Osteoblast (primary cell): ENCODE measurements at places on chromosomes 11 and 22. TPM values are rescaled to one million over a fixed set of nuclear protein-coding genes. Genes with fewer than 3 reads are reported as not detected.

Gene CRYBB3
- total RNA-seq, result not detected in 2 replicates

DNA sequence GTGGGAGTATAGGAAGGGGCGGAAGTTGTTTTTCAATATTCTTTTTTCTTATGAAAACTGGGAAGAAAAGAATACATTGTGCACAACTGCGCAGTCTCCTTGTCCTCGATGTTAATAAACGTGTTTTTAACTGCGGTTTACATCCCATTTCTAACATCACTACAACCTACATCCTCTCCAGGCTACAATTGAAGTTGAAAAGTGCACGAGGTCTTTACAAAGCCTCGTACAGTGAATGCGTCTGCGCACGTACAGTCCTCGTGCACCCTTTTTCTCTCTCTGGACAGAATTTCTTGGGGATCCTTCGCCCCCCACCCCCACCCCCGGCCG is 102.4 kb downstream of the WT1 start:
- peak overlapping the region; percentile 68 for H3K4me3 ChIP-seq
- H3K36me3 ChIP-seq, result no peaks in the 10 kb centered on the region
- no peak for DNase-seq
- H3K27me3 ChIP-seq, result peaks cover 9% of the 10 kb centered on the region
- H3K27ac ChIP-seq, result no peak overlapping the region

DNA sequence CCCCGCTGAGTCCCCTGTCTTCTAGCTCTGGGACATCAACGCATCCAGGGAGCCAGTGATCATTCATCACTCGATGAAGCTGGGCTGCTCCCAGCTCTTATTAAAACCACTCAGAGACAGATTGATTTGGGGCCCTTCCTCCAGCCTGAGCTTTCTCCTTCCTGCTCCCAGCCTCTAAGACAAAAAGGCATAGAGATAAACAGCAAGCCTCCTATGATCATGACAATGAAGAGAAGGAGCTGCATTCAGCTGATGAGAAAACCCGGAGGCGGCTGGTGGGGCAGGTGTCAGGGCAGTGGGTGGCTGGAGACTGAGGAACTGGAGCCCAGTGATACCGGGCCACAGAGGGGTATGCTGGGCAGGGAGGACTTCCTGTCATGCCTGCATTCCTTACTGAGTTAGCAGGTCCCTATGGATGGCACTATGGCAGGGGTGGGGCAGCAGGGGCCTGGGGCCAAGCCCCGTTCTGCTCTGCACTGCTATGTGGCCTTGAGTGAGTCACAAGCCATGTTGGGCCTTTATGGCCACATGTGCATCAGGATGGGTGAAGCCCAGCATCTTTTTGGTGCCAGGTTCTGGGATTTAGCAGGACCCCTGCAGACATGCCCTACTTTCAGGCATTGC is 20.2 kb downstream of the PVALB start:
- no peak for DNase-seq
- no peaks in the 10 kb centered on the region for H3K4me1 ChIP-seq
- peaks cover 22% of the 10 kb centered on the region for H3K27me3 ChIP-seq
- no peak overlapping the region for H3K27ac ChIP-seq
- H3K4me3 ChIP-seq, result no peak overlapping the region

GRCh38 chr22:20129747-20130014 is 1.9 kb upstream of the ZDHHC8 start:
- peaks cover 28% of the 10 kb centered on the region for H3K36me3 ChIP-seq
- DNase-seq, result no peak
- no peak overlapping the region for H3K27ac ChIP-seq
- H3K4me3 ChIP-seq, result no peak overlapping the region

GRCh38 chr11:62974848-62975522 is 9.8 kb downstream of the SLC22A6 start:
- DNase-seq, result no peak
- no peaks in the 10 kb centered on the region for H3K36me3 ChIP-seq
- H3K27me3 ChIP-seq, result no peaks in the 10 kb centered on the region
- no peak overlapping the region for H3K27ac ChIP-seq

DNA sequence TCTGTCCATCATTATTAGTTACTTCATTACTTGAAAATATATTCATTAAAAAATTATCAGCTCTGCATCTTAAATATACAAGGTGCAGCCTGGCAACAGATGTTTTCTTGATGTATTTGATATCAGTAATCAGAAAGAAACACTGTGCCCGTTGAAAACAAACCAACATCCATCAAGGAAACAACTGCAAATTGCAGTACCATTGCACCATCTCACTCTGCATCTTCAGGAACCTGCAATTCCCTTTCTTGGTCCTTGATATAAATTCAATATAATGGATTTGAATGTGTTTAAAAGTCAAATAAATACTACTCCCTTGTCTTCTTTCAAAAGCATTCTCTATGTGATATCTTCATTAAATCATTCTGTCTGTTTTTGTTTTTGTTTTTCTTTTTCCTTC is 1131.2 kb downstream of the FAM181B start:
- H3K4me3 ChIP-seq, result no peak overlapping the region
- H3K4me1 ChIP-seq, result no peaks in the 10 kb centered on the region
- H3K36me3 ChIP-seq, result no peaks in the 10 kb centered on the region
- no peak overlapping the region for H3K27ac ChIP-seq
- DNase-seq, result no peak

GRCh38 chr11:119537306-119538253 is 114.6 kb upstream of the THY1 start:
- peak; percentile 55 for DNase-seq
- H3K27me3 ChIP-seq, result peaks cover 25% of the 10 kb centered on the region
- H3K36me3 ChIP-seq, result no peaks in the 10 kb centered on the region
- no peak overlapping the region for H3K27ac ChIP-seq
- no peak overlapping the region for H3K4me3 ChIP-seq

GRCh38 chr11:64562723-64563351 is 28.2 kb upstream of the SLC22A12 start:
- H3K27ac ChIP-seq, result no peak overlapping the region
- H3K36me3 ChIP-seq, result no peaks in the 10 kb centered on the region
- no peaks in the 10 kb centered on the region for H3K27me3 ChIP-seq
- no peaks in the 10 kb centered on the region for H3K4me1 ChIP-seq

- DNase-seq, result no peak
- no peaks in the 10 kb centered on the region for H3K36me3 ChIP-seq
- no peak overlapping the region for H3K27ac ChIP-seq
- H3K27me3 ChIP-seq, result no peaks in the 10 kb centered on the region
Observed at GRCh38 chr11:63534895-63535461, 1.6 kb upstream of the PLAAT4 start.

DNA sequence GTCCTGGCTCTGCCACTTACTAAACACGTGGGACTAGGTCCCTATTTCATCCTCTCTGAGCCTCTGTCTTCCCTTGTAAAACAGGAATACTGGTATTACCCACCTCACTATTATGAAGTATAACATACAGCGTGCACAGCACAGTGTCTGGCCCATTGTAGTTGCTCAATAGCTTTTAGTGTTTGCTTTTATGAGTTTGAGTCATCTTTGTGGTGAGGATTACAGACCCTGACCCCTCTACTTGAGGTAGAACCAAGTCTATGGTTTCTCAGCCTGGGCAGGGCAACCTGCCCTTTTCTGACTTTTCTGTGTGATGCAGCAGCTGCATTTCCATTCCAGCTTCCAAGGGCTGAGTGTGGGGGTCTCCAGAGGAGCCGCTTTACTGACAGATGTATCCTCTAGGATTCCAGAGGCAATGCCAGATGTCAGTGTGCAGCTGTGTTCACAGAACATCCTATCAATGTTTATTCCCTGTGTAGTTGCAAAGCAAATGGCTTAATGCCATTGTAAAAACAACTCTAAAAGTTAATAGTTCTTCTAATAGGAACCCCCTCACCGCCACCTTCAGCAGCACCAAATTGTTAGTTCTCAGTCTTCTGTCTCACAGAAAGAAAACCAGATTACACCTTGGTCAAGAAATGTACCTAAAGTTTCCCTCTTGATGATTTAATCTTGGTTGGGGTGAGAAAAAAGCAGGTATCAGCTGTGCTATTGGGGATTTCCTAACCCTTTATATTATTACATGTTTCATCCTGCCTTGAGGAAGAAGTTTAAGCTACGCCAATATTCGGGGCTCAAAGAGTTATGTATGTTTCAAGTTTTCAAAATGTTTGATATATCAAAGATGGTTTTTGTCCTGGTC is 16.8 kb downstream of the PRR5L start:
- no peak for DNase-seq
- no peaks in the 10 kb centered on the region for H3K36me3 ChIP-seq
- H3K27me3 ChIP-seq, result peaks cover 40% of the 10 kb centered on the region
- H3K27ac ChIP-seq, result no peak overlapping the region
- H3K4me1 ChIP-seq, result peaks cover 11% of the 10 kb centered on the region
- H3K4me3 ChIP-seq, result no peak overlapping the region

DNA sequence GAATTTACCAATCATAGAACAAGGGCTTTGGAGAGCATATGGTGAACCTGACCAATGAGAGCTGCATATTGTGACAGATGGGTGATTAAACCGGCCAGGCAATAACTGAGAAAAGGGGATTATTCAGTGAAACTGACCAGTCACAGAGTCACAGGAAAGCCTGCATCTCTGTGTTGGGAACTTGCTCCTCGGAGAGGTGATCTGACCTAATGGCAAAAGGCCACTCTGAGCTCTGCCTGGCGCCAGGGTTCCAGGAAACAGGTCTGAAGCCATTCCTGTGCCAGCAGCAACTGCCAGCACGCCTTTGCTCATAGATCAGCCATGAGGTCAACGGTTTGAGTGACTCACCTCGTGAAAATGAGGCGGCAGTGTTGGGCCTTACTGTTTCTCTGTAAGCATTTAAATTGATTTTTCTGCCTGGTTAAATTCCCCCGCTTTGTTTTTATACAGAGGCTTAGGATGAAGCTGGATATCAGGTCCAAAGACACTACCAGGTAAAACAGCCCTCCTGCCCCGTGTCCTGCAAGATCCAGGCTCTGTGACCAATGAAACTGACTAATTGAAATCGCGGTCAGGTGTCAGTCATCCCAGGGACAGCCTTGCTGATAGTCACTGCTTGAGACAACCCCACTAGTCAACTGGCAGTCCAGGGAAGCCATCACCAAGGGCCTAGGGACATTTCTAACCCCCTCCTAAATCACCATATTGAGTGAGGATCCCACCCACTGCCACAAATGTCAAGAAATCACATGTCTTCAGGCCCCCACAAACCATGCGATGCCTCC is 35.8 kb upstream of the MYOD1 start:
- peaks cover 7% of the 10 kb centered on the region for H3K4me1 ChIP-seq
- no peak for DNase-seq
- H3K27me3 ChIP-seq, result peaks cover 13% of the 10 kb centered on the region
- no peaks in the 10 kb centered on the region for H3K36me3 ChIP-seq
- no peak overlapping the region for H3K4me3 ChIP-seq
- H3K27ac ChIP-seq, result no peak overlapping the region

DNA sequence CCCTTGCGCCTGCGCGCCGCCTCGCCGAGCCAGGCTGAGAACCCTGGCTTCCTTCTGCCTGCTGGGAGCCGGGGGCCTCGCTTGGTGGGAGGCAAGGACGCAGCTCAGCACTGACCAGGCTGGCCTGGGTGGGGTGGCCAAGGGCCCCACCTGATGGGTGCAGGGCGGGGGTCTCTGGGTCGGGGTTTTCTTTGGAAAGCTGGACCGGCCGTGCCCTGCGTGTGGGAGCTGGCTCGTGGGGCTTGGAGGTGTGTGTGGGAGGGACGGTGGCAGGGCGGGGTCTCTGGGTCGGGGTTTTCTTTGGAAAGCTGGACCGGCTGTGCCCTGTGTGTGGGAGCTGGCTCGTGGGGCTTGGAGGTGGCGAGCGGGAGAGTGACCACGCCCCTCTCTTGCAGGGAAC is 6.2 kb downstream of the GRAMD4 start:
- H3K4me3 ChIP-seq, result no peak overlapping the region
- no peaks in the 10 kb centered on the region for H3K4me1 ChIP-seq
- no peak overlapping the region for H3K27ac ChIP-seq
- H3K27me3 ChIP-seq, result no peaks in the 10 kb centered on the region
- no peak for DNase-seq

- H3K36me3 ChIP-seq, result no peaks in the 10 kb centered on the region
- H3K4me1 ChIP-seq, result no peaks in the 10 kb centered on the region
- H3K27me3 ChIP-seq, result peaks cover 5% of the 10 kb centered on the region
- H3K4me3 ChIP-seq, result no peak overlapping the region
- no peak overlapping the region for H3K27ac ChIP-seq
- peak; percentile 97 for DNase-seq
Observed at GRCh38 chr11:61254403-61255025, 13.5 kb downstream of the PGA5 start.

Gene CYB5R3
- total RNA-seq, result 84.3 and 86.9 TPM in 2 replicates

DNA sequence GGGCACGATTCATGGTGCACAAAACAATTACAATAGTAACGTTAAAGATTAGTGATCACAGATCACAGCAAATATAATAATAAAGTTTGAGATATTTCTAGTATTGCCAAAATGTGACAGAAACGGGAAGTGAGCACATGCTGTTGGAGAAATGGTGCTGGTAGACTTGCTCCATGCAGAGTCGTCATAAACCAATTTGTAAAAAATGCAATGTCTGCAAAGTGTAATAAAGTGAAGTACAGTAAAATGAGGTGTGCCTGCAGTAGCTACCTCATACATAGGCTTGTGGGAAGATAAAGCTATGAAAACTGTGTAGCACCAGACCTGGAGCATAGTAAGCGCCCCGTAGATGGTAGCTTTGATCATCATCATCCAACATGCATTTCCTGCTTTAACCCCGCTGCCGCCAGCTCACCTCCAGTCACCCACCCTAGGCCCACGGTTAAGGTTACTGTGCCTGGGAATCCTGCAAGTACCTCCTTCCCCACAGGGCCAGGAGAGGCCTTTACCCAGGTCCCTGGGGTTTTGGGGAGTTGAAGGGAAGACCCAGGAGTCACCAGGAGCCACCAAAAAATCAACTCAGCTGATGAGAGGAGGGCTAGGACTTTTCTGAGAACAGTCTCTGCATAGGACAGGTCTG is 59.2 kb downstream of the MYO7A start:
- no peak overlapping the region for H3K4me3 ChIP-seq
- H3K27ac ChIP-seq, result no peak overlapping the region
- H3K27me3 ChIP-seq, result no peaks in the 10 kb centered on the region
- H3K4me1 ChIP-seq, result no peaks in the 10 kb centered on the region
- DNase-seq, result no peak
- H3K36me3 ChIP-seq, result no peaks in the 10 kb centered on the region

- peak; percentile 87 for DNase-seq
- H3K27ac ChIP-seq, result peak overlapping the region; percentile 83
- no peaks in the 10 kb centered on the region for H3K36me3 ChIP-seq
- no peaks in the 10 kb centered on the region for H3K27me3 ChIP-seq
Observed at GRCh38 chr22:18031695-18032454, 7.5 kb upstream of the MICAL3 start.

DNA sequence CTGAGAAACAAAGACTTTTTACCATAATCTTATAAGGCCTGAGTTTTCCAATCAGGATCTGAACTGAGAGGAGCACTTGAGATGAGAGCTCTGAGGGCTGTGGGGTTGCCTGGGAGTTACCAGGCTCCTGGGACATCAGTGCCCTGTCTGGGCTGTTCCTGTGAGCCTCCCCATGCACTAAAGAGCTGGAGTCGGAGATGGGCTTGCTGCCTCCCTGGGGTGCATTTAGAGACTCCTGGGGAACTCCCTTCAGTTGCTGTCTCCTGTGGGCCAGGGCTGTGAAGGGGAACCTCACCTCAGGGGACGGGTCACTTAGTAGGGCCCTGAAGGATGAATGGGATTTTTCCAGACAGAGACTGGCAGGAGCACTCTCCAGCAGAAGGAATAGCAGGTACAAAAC is 33.3 kb downstream of the KCNC1 start:
- H3K4me3 ChIP-seq, result no peak overlapping the region
- H3K27ac ChIP-seq, result no peak overlapping the region
- no peaks in the 10 kb centered on the region for H3K36me3 ChIP-seq
- peak; percentile 73 for DNase-seq
